NCI-H526 (cell line): ENCODE measurements at places on chromosomes 4 and X.

GRCh38 chrX:23936180-23936579, 28.4 kb downstream of the CXorf58 start:
- no peak for DNase-seq

DNA sequence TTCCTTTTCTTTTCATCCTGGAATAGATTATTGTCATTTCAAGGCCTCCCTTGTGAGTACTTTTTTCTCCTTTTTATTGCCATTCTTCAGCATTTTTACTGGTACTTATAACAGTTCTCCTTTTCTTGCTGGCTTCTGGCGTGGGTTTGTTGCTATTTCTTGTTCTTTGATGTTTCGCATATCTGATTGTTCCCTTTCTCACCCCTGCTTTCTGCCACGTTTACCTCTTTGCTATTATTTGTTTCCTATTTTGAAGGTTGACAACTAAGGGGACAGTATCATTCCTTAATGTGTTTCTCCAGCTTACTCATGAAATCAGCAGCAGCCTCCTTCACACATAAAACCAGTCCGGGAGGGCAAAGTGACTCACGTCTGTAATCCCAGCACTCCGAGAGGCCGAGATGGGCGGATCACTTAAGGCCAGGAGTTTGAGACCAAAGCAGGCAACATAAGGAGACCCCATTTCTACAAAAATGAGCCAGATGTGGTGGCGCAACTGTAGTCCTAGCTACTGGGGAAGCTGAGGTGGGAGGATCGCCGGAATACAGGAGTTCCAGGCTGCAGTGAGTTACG, 72.6 kb downstream of the DMD start:
- no peak for DNase-seq

GRCh38 chrX:120301960-120302359, 9.3 kb downstream of the TMEM255A start:
- no peak for DNase-seq

DNA sequence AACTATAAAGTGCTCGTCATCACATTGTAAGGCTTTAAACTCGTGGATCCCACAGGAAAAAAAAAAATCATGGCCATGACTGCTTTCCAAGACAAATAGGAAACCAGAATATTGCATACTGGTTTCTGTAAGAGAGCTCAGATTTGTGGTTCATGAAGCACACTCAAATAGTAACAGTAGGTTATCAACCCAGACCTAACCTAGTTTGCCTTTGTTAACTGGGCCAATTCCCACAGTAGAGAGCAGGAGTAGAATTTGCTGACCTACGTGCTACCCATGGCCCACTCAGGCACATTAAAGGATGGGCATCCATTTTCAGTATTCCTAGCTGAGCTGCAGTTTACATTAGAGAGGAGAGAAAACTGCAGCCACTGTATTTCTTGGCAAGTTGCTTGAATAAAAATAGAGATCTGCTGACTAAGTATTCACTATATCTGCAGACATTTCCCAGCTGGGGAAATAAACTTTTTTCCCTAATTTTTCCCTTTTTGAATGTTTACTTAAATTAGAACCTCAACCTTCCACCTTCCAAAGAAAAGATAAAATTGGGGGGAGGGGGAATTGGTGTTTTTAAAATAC, 218.5 kb downstream of the SPANXN3 start:
- no peak for DNase-seq

GRCh38 chr4:139969635-139970266, 184.2 kb downstream of the MAML3 start:
- no peak for DNase-seq

DNA sequence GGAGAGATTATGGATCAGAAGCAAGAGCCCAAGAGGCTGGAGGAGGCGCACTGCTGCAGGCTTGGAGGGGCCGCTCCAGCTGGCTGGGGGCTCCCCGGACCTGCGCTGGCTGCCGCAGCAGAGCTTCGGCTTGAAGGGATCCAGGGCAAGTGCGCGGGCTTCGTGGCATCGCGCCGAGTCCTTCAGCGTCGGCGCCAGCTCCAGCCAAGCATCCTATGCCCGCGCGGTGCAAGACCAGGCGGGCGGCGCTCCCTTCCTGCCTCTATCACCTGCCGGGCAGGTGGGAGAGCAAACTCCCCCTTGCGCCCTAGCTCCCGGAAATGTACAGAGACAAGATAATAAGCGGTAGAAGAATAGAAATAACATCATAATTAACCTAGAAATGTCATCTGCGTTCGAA, 10.5 kb upstream of the UCP1 start:
- peak; percentile 57 for DNase-seq

GRCh38 chrX:16786791-16787735, 797 bp downstream of the TXLNG start:
- peak; percentile 51 for DNase-seq
